Naive B cell (primary cell): ENCODE measurements at places on chromosomes 6 and 20.

DNA sequence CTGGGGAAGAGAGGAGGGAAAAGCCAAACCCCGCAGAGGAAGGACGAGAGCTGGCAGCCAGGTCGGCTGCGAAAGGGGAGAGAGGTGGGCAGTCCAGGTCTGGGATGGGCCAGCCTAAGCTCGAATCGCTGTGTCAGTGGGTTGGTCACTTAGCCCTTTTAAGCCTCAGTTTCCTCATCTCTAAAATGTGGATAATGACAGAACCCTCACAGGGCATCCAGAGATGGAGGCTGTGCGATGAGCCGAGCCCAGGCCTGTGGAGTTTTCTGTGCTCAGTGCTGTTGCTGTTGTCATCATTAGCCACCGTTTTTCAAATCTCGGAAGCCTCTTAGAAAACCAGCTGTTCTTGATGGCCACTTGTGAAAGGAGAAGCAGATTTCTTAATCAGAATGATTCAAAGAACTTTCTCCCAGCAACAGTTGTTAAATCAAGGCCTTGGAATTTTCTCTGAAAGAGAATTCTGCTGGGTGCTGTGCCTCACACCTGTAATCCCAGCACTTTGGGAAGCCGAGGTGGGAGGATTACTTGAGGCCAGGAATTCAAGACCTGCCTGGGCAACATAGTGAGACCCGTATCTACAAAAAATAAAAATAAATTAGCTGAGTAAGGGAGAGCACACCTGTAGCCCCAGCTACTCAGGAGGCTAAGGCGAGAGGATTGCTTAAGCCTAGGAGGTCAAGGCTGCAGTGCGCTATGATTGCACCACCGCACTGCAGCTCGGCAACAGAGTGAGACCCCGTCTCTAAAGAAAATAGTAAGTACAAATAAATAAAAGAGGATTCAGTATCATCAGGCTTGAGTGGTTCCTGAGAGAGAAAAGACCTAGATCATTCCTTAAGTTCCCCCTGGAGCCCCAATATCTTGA, 46.3 kb upstream of the ENTPD6 start:
- DNase-seq, result no peak

DNA sequence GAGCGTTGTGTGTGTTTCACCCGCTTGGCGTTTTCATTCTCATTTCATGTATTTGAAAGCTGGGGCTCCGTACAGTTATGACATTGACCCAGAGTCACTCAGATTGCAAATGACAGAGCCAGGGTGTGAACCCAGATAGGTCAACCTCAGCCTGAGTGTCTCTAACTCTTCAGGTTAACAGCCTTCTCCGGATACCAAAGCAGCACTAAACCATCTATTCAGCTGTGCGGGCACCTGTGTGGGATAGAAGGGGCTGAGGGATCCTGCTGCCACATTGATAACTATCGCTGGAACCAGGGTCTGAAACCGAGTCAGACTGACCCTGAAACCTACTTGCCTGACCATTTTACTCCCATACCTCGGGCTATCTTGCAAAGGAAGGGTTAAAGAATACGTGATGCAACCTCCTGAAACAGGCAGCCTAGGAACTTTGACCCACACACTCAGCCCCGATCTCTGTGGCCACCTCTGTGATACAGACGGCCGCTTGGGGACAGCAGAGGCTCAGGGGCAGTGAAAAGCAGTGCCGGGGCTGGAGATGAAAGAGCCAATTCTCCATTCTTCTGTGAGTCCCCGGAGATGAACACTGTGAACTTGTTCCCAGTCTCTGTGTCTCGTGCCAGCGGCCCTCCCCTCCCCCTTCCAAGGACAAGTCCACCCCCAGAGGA, 233.5 kb upstream of the QKI start:
- DNase-seq, result no peak

GRCh38 chr6:7568021-7568420, 22.0 kb upstream of the SNRNP48 start:
- DNase-seq, result no peak

- no peak for DNase-seq
Observed at GRCh38 chr6:151551223-151551857, 57.5 kb downstream of the CCDC170 start.

- DNase-seq, result no peak
Observed at GRCh38 chr20:13425381-13426135, 204.5 kb downstream of the ISM1 start.

GRCh38 chr6:130632277-130632676, 194.9 kb upstream of the SMLR1 start:
- DNase-seq, result no peak

- DNase-seq, result peak; percentile 31
Observed at GRCh38 chr20:38842026-38842425, 36.5 kb downstream of the PPP1R16B start.

GRCh38 chr6:23213651-23214050, 644.3 kb downstream of the HDGFL1 start:
- no peak for DNase-seq

DNA sequence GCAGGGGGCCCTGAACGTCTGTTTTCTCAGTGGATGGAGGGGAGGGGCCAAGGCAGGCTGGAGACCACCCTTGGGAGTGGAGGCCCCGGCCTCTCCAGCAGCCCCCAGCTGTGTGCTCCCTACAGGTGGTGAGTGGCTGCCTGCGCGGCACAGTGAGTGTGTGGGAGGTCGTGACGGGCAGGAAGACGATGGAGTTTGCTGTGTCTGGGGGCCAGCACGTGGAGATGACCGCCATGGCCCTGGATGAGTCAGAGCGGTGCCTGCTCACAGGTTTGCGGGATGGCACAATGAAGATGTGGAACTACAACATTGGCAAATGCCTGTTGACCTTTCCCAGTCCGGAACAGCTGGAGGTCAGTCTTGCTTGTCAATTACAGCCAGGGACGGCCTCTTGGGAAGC, 52.6 kb downstream of the EFCAB8 start:
- no peak for DNase-seq

DNA sequence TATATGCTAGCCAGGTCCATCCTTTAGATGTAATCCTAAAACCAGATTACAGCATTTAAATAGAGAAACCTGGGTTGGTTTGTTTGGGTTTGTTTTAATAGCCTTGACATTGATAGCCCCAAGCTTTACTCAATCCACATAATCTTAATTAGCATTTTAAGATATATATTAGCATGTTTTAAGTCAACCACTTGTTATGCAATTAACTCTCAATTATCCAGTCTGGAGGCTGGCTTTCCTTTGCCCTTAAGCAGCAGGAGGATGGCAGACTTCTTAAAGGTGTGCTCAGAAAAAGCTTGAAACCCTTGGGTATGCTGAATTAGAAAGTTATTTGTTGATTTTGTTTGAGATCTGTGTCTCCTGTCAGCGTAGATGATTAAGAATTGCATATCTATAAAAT, 46.3 kb upstream of the SMIM28 start:
- DNase-seq, result no peak

DNA sequence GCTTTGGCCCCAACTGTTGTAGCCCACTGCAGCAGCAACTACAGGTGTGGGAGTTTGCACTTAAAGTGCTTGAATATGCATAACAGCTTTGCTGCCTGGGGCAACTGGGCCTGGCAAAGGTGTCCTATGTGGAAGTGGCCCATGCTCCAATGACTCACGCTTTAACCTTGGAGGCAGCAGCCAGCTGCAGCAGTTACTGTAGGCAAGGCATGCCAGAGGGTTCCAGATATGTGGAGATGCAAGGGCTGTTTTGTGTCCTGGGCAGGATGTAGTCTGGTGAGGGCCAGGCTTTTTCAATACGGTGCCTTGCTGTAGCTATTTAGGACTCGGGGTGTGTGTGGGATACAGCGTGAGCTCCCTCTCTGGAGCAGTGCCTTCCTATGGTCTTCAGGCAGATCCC, 150.3 kb downstream of the NKAIN2 start:
- DNase-seq, result no peak

DNA sequence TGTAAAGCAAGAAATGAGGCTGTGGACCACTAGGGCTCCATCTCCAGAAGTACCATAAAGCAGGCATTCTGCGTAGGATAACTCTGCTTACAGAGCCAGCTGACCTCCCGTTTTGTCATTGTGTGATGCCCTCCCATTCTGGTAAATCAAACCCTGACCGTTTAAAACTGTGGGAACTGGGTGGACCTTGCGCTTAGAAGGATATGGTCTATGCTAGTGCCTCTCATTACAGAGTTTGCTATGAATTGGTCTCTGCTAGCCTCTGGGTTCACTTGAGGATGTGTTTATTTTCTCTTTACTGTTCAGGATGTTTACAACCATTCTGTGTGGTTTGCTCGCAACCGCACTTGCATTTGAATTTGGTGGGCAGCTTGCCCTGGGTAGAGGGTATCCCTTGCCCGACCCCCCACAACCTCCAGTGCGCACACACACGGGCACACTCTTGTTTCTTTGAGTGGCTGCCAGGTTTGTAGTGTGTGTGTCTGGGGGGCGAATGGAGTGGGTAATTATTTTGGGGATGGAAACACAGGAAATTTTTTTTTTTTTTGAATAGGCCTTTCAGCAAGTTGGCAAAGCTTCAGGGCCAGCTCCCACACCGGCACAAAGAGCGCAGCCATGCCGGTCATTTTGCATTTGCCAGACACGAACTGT, 198.3 kb downstream of the JARID2 start:
- DNase-seq, result no peak

GRCh38 chr6:118618676-118619377, 32.6 kb downstream of the CEP85L start:
- DNase-seq, result peak; percentile 35

DNA sequence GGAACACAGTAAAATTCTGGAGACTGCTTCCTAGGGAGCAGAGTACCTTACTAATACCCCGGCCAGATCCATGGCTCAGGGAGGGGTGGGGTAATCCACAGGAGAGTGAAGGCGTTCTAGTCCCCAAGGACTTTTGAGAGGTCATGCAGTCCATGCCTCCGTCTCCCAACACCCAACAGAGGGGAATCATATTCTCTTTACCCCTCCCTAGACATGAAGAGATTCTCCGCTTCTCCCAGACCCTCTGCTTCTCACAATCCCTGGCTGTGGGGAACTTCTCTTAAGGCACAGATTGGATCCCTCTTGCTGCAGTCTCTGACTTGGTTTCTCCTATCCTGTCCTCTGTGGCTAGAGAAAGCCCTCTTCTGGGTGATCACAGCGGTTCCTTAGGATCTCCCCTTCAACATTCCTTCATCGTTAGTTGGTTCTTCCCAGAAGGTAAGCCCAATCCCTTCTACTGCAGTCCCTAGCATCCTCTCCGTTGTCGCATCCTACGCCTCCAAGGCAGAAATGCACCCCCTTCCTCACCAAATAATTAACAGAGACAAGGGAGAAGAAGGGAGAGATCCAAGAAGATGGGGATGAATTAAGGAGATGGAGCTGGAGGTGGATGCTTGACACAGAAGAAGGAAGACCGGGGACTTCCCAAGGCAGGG, 562 bp downstream of the GGT7 start:
- no peak for DNase-seq

- DNase-seq, result peak; percentile 64
Observed at GRCh38 chr6:132763269-132763668, 5.6 kb upstream of the VNN2 start.

GRCh38 chr20:37417617-37418467, 71.9 kb downstream of the SRC start:
- DNase-seq, result no peak

- DNase-seq, result no peak
Observed at GRCh38 chr6:74646461-74646860, 559.4 kb downstream of the COL12A1 start.

GRCh38 chr6:39365281-39366074, 43.0 kb upstream of the KCNK16 start:
- DNase-seq, result no peak

GRCh38 chr6:113271437-113271836, 585.7 kb upstream of the MARCKS start:
- no peak for DNase-seq

- no peak for DNase-seq
Observed at GRCh38 chr20:44180814-44181213, 6.2 kb downstream of the JPH2 start.
